NCI-H2081 treated with DMSO at 0.1 percent for 48 hours (cell line): ENCODE measurements at places on chromosomes 1 and 21.

DNA sequence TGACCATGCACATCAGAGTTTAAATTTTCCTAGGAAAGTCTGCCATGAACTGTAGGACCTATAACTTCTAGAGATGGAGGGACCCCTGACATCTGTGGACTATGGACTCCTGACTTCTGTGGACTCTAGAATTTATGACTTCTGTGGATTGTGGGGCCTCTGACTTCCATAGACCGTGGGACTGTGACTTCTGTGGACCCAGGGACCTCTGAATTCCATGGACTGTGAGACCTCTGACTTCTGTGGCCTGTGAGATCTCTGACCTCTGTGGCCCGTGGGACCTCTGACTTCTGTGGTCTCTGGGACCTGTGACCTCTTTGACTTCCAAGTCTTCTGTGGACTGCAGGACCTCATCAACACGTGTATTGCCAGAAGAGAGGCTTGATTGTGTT lies 36.7 kb downstream of the PEX14 start:
- DNase-seq, result no peak

GRCh38 chr1:22231995-22232690 lies 89.2 kb upstream of the WNT4 start:
- DNase-seq, result no peak

GRCh38 chr21:42768324-42769121 lies 110.8 kb downstream of the WDR4 start:
- no peak for DNase-seq

GRCh38 chr1:202016022-202016810 lies 5.8 kb downstream of the ELF3 start:
- DNase-seq, result no peak

DNA sequence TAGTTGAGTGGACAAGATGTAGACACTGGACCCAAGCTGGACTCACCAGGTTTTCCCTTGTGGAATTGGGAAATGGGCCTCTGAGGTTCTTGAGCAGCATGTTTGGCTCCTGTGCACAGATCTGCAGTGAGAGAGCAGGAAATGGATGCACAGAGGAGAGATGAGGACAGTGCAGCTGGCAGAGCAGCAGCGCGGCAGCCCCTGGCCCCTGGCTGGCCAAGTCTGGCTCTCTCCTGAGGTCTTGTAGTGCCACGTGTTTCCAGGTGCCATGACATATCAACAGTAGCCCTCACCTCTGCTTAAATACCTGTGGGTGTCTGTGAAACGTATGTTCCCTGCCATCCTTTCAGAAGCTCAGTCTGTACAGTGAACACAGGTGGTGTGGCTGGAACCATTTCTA lies 19.2 kb upstream of the BCL10 start:
- DNase-seq, result no peak

- no peak for DNase-seq
Measured at GRCh38 chr1:110434946-110435345, 16.0 kb upstream of the PROK1 start.

GRCh38 chr21:44394733-44395132 lies 41.3 kb downstream of the TRPM2 start:
- DNase-seq, result no peak

DNA sequence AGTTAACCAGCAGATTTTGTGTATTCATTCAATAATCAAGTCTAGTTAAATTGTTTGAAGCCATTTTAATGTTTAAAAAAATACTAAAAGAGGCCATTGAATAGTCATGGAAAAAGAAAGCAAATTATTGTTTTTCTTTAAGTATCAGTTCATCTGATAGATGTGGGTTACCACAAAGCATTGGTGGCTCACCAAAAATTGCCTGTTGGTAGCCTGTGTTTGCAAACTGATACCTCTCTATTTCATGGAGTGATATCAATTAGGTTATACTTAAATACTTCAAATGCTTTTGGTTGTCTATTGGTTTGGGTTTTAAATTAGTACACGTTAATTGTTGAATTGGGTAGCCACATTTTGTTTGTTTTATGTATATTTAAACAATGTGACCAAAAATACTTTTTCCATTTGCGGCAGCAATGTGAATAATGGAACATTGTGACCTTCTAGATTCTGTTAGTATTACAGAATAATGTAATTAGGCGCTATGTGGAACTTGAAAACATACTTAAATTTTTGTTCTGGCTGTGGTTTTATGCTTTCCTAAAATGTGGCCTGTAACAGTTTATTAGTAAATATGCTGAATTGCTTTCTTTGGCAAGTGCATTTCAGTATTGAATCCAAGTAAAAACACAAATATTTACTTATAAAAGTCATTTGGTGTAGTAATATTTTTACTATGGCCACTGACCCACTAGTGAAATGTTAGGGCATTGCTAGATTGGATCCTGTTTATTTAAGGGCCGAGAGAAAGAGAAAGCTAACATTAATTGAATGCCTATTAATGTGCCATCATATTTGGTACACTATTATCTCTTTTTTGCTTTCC lies 37.1 kb upstream of the NBL1 start:
- DNase-seq, result no peak

- no peak for DNase-seq
Measured at GRCh38 chr1:90821788-90822359, 104.8 kb upstream of the BARHL2 start.

DNA sequence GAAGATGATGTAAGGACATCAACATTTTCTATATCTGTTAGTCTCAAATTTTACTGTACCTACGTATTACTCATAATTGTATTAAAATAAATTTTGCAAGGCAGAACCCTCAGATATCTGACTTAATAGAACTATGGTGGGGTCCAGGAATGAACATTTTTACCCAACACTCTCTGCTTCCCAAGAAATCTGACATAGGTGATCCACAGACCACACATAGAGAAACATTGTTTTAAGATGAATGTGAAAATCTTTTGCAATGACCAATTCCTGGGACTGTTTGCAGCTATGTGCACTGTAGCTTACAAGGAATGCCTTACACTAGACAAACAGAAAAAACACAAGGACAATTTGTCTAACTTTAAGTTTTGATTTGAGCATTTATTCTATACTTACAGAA lies 645.6 kb upstream of the ADGRL2 start:
- no peak for DNase-seq
